ENCODE measurements at places on chromosomes 1 and 21. TPM values are rescaled to one million over a fixed set of nuclear protein-coding genes. Genes with fewer than 3 reads are reported as not detected.

The CDC20 gene
- 309 TPM for total RNA-seq

The AMY1B gene
- not detected for total RNA-seq

The FCRL6 gene
- 0.15 TPM for total RNA-seq

The KIF26B gene
- total RNA-seq, result not detected

The NBPF4 gene
- not detected for total RNA-seq

The SCNM1 gene
- 57.5 TPM for total RNA-seq

The COL24A1 gene
- 0.72 TPM for total RNA-seq

The MAGI3 gene
- total RNA-seq, result 5.6 TPM

The F13B gene
- not detected for total RNA-seq

The BCAN gene
- total RNA-seq, result not detected

The SPATA45 gene
- total RNA-seq, result not detected

The VSIG8 gene
- total RNA-seq, result not detected

The DYNLT4 gene
- total RNA-seq, result 0.54 TPM

- DNase-seq, result no peak
These were observed 17.9 kb downstream of the CYP2J2 start for GRCh38 chr1:59908682-59909081.

- DNase-seq, result peak; percentile 86
These were observed 4.2 kb upstream of the ZNF496 start for GRCh38 chr1:247335882-247336281.

DNA sequence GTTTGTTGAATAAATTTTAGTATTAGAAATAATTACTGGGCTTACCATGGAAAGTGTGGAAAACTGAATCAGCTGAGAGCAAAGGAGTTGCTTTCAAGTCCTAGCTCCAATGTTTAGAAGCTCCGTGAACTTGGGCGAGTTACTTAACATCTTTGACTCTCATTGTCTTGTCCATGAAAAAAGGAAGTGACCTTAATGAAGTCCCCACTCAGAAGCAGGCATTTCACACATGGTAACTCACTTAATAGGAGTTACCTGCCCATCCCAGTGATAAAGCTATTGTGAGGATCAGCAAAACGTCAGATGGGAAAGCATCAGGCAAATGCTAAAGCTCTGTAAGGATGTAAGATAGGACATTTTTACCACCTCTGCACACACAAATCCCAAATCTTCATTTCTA, 34.0 kb upstream of the GADD45A start:
- DNase-seq, result no peak

GRCh38 chr1:88441022-88441421, 243.1 kb upstream of the PKN2 start:
- DNase-seq, result peak; percentile 7

DNA sequence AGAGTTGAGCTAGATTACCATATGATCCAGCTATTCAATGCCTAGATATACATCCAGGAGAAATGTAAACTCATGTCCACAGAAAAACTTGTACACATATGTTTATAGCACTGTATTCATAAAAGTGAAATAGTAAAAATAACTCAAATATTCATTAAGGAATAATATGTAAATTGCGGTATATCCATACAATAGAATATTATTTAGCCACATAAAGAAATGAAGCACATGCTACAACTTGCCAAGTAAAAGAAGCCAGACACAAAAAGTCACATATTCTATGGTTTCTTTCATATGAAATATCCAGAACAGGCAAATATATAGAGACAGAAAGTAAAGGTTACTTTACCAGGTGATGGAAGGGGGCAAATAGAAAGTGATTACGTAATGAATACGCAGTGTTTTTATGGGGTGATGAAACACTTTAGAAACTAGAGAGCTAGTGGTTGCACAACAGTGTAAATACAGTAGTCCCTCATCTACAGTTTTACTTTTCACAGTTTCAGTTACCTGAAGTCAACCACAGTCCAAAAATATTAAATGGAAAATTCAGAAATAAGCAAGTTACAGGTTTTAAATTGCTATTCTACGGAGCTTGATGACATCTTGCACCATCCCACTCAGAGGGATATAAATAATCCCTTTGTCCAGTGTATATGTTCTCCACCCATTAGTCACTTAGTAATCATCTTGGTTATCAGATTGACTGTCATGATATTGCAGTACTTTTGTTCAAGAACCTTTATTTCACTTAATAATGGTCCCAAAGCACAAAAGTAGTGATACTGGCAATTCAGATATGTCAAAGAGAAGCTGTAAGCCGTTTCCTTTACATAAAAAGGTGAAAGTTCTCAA, 62.3 kb downstream of the ZNF644 start:
- DNase-seq, result no peak

GRCh38 chr1:159561497-159561896, 25.7 kb upstream of the OR10J5 start:
- no peak for DNase-seq

DNA sequence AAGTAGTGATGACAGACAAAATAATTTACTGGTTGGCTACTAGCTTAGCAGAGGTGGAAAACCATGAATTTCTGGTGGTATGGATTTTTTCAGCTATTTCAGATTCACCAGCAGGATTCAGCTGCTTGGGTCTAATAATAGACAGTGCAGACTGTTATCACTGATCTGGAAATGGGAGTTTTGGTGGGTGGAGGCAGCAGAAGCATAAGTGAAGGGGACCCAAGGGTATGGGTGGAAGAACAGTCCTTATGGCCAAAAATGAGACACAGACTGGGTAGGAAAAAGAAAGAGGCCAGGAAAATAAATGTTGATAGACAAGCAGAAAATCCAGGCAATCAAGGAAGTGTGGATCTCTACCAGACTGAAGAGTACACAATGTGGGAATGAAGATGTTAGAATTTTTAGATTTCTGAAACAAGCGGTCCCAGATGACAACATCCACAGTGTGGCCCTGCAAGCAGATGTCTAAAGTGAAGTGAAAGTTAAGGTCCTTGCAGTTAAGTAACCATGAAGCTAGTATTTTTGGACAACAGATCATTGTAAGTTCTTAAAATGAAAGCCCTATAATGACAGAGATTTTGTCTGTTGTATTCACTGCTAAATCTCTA, 24.7 kb downstream of the LYST start:
- no peak for DNase-seq

GRCh38 chr1:67717876-67718275, 32.9 kb downstream of the GADD45A start:
- DNase-seq, result no peak

DNA sequence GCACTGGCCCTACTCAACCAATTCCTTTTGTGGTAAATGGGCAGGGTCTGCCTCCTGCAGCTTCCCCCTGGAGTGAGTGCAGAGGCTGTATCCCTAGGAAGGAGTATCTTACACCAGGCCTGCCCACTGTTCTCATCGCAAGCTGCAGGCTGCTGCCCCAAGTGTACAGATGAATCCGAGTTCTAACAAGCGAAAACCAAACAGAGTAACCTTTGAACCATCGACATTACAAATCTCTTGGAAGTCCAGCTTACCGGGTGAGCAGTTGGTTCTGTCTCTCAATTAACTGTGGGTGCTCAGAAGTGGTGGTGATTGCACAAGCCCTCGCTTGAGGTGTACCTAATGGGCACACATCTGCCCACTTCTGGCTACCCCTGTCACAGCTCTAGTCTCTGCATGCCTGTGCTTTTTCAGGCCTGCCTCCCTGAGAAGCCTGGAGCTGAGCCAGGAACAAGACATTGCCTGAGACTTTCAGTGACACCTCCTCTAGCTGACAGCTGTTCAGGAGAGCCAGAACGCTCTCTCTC, 22.7 kb downstream of the INAVA start:
- peak; percentile 37 for DNase-seq

DNA sequence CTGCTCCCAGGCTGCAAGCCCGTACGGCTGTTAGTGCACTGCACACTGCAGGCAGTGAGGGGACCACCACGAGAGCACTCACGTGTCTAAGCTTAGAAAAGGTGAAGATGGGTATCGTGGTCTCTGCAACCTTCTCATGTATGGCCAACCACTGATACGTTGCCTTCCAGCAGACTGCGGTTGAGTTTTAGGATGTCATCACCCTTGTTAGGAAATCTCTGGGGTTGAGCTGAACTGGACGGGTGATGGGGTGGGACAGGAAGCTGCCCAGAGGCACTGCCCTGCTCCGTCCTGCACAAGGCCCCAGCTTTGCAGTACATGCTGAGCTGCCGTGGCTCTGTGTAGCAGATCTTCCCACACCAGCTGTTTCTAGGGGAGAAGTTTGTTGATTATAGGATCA, 43.3 kb downstream of the FAAP20 start:
- DNase-seq, result no peak

DNA sequence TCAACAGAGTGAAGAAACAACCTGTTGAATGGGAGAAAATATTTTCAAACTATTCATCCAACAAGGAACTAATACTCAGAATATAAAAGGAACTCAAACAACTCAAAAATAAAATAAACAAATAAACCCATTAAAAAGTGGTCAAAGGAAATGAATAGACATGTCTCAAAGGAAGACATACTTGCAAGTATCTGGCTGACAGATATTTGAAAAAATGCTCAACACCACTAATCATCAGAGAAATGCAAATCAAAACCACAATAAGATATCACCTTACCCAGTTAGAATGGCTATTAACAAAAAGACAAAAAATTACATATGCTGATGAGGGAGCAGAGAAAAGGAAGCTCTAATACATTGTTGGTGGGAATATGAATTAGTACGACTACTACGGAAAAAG, 38.2 kb downstream of the TNFSF4 start:
- DNase-seq, result no peak

- no peak for DNase-seq
These were observed 112.0 kb downstream of the UBE2U start for GRCh38 chr1:64315402-64315801.

DNA sequence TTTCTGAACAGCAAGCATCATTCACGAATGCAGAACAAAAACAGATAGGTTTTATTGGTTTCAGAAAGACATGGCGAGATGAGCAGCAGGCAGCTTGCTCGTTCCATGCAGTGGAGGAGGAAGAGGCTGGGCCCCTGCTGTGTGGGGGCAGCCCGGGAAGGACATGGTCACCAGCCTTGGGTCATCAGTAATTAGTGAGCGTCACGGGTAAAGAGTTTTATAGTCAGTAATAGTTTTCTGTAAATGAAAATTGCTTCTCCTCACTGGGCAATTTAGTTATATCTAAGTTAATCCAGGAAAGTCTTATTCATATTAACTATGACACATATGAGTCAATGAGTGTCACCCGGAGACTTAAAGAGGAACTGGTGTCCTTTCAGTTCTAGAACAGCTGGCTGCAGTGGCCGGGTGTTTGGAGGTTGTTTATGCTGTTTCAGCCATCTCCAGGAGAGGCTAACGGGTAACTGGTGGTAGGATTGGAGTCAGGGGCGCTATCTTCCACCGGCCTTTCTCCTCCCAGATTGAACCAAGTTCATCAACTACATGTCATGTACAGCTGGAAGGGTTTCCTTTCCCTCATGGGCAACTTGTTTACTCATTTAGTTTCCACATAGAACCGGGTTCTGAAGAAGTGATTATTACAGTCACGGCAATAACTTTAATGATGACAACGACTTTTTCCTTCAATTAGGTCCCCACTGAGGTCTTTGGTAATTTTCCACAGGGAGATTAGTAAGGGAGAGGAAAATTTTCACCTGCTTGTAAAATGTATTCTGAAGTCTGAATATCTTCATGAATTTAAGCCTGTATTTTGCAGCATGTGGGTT, 34.6 kb upstream of the SLC45A1 start:
- no peak for DNase-seq

- no peak for DNase-seq
These were observed 23.9 kb downstream of the HSPG2 start for GRCh38 chr1:21913258-21913657.

DNA sequence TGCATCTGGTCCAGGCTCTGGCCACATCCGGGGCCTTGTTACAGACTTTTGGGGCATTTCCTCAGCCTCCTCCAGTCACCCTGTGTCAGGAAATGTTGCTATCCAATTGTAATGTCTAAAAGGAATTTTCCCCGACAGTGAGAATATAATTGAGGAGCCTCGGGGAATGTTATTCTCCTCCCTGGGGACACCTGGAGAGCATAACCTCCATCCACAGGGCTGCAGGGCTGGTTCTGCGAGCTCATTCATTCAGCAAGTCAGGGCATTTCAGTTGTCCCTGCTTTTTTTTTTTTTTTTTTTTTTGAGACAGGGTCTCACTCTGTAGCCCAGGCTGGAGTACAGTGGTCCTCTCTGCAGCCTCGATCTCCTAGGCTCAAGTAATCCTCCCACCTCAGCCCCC, 72.6 kb downstream of the MDM4 start:
- no peak for DNase-seq

DNA sequence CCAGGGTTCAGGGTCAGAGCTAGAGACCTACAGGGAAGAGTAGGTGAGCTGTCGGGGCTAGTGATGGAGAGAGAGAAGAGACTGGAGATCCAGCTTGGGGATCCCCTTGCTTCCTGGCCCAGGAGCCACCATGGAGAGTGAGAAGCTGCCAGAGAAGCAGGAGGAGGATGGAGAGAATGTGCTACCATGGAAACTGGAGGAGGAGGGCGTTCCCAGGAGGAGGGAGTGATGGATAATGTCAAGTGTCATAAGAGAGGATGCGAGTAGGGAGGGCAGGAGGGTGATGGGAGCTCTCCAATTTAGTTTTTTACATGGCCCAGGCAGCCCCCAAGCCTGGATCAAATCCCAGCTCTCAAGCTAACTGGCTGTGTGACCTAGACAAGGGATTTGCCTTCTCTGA, 46.5 kb upstream of the EPB41 start:
- no peak for DNase-seq

GRCh38 chr1:179516976-179517705, 58.6 kb downstream of the NPHS2 start:
- DNase-seq, result no peak

DNA sequence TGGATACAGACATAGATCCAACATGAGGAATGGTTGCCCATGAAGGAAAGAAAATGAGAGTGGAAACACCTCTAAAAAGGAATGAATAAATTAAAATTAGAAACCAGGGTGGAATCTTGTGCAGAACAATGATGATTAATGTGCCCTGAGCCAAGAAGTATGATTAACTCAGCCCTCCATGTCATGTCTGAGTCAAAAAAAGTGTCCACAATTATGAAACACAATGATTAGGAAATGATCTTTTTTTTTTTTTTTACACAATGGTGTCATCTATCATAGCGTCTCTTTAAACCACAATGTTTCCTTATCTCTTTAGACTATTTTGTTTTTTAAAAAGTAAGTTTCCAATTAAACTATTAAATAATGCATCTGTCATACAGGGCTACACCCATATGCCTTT, 78.9 kb upstream of the RAB4A start:
- DNase-seq, result no peak

GRCh38 chr1:204154568-204155255, 2.9 kb upstream of the ETNK2 start:
- DNase-seq, result no peak

DNA sequence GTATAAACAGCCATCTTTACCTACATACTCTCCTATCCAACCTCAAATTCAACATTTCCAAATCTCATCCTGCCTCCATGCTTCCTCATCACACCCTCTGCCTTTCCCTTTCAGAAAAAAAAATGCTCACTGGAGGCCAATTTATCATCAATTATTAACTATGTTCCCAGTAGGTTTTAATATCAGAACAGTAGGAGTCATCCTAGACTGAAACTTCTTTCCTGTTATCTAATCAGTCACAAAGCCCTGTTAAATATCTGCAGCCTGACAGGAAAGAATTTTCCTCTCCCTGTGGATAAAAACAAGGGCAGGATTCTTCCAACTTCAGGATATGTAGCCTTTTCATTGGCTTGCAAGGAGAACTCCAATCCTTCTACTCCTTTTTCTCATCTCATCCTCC, 28.4 kb downstream of the EGLN1 start:
- DNase-seq, result no peak

All from A673 (cell line).